ENCODE measurements at places on chromosomes 13 and 19.

DNA sequence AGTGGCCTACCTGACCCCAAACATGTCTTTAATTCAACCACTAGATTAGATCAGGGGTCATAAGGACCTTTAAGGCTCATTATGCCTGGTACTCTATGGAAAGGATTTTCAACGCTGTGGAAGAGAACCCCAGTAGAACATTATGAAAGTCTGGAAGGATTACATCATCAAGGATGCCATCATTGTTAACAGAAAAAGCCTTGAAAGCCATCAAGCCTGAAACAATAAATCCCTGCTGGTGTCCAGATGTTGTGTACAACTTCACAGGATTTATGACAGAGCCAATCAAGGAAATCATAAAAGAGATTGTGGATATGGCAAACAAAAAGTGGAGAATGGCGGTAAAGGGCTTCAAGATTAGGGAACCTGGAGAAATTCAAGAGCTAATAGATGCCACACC is 59.7 kb downstream of the NAA16 start:
- no peak for DNase-seq

DNA sequence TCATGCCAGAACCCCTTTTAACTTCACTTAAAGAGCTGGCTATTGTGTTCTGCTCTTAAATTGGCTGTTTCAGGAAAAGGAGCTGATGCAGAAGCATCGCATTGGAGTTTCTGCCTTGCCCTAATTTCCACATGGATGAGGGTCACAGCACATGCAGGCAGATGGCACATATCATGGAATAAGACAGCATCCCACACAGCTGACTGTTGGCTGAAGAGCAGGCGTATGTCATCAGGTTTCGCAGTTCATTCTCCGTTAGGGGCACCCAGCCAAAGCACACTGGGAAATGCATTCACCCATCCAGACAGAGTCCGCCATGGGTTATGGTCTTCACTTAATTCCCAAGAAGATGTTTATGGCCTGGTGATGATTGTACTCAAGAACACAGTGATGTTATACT is 572.5 kb downstream of the LIG4 start:
- DNase-seq = no peak

- DNase-seq = no peak
These were observed 126.9 kb downstream of the SPRY2 start for GRCh38 chr13:80214050-80214449.

DNA sequence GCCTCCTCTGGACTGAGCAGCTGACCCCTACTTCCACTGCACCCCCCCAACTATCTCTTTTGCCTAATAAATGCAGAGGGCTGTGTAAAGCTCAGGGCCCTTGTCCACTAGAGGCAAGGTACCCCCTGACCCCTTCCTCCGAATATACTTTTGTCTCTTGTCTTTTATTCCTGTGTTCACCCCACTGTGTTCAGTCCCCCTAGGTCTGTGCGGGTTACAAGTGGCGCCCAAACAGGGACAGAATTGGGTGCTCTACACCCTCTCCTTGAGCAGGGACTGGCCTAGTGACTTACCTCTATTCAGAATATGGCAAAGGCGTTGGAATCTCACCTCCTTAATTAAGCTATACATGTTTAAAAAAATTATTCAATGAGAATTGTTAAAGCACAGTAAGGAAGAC is 15.0 kb downstream of the ZNF350 start:
- DNase-seq = no peak

DNA sequence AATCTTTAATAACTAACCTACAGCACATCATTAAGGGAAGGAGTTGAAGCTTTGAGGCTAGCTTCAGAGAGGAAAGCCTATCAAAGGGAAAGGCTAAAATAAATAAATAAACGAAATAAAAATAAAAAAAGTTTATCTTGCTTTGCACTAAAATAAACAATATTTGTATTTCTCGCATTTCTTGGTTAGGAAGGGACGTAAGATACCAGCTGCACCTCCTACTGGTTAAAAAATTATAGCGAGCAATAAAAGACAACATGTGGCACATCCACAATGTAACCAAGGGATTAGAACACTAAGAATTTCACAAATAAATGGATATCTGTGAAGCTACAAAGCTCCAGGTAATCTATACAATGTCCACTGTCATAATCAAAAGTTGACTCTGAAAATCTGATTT is 194.5 kb downstream of the DACH1 start:
- no peak for DNase-seq

DNA sequence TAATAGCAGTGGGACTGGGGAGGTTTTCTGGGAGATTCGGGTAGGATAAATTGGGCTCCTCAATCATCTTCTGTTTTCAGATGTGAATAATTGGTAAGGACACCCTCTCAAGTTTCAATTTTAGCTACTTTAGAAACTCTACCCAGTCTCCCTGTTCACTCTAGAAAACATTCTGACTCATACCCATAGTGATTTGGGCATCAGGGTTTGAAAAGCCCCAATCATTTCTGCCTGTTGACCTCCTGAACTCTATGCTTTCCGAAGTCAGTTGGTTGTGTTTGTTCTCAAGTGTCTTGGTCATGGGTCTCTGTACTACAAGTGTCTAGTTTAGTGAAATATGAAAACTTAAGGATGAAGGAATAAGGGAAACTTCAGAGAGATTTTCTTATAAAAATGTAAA is 911.3 kb upstream of the GPC6 start:
- DNase-seq = no peak

GRCh38 chr19:41758846-41759245 is 3.5 kb downstream of the CEACAM6 start:
- DNase-seq = no peak

- DNase-seq = peak; percentile 31
These were observed 846 bp upstream of the PRKACA start for GRCh38 chr19:14118165-14119051.

- DNase-seq = peak; percentile 78
These were observed 35.8 kb upstream of the MEDAG start for GRCh38 chr13:30870049-30870884.

DNA sequence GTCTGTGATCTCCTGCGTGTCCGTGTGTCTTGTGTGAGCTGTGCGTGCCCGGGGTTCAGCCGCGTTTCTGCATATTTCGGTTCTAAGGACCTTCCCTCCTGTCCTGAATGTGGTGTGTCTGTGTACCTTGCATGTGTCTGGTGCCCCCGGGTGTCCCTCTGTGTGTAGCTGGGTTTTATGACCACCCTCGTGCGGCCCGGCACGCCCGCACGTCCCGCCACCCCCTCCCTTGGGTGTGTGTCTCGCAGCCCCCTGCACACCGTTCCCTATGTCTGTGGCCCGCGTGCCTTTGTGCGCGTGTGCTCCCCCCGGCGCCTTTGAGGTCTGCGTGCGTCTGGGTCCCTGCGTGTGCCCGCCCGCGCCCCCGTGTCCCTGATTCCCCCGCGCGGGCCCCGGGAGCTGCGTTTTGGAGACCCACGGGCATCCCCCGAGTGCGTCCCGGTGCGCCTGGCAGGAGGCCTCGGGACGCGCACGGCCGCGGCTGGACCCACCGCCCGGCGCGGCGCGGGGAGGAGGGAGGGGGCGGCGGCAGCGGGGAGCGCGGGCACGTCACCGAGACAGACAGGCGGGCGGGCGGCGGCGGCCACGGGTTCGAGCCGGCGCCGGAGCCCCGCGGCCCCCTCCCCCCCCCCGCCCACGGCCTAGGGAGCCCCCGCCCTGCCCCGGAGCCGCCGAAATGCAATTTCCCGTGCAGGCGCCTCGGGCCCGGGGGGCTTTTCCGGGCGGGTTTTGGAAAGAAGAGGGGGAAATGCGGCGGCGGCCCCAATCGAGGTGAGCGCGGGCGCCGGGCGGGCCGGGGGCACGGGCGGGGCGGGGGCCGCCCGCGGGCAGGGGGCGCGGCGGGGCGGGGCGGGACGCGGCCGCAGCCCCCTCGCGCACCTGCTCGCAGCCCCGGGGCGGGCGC is 12.0 kb upstream of the NANOS3 start:
- DNase-seq = no peak

DNA sequence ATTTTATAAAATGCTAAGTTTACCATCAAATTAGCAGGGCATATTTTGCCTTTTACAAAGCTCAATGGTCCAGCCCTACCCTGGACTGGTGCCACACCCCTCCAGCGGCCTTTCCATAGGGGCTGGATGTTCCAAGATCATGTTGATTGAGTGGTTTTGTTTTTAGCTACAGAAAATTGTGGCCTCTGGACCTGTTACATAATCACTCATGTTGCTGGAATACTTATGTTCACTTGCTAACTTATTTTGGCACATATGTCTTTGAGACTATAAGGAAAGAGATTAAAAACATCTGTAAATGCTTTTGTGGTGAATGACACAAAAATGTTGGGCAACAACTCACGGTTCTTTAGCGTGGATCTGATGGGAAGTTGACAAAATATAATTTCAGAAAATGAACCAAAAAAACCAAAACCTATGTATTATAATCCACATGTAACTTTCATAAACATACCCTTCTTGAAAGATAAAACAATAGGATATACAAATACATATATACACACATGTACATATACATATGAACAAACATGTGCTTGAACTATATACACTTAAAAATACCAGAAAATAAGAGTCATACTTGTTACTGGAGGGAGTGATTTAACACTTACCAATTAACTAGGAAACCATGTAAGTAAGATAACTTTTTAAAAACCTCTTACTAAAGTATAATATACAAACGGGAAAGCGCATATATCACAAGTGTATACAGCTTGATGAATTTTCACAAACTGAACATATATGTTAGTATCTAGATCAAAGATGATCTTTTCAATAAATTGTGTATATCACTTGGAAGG is 46.6 kb upstream of the SLC15A1 start:
- no peak for DNase-seq

DNA sequence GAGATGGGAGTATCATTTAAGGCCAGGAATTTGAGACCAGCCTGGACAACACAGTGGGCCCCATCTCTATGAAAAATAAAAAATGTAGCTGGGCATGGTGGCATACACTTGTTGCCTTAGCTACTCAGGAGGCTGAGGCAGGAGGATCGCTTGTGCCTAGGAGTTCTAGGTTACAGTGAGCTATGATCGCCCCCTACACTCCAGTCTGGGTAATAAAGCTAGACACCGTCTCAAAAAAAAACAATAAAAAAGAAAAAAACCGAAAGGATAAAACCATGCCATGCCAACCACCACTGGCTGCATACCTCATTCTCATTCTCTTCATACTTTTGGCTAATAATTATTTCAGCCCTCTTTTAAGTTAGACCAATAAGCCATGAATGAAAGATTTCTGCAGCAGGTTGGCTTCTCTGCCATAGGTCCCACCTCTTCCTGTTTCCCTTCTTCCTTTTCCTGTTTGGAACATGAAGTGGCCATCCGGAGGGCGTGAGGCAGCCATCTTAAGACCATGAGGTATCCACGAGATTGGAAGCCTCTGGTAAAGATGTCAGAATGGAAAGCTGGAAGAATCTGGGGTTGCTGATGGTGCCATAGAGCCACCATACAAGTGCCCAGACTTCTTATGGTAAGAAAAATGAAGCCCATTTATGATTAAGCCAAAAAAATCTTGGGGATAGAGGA is 171.3 kb downstream of the CACNA1A start:
- DNase-seq = no peak

DNA sequence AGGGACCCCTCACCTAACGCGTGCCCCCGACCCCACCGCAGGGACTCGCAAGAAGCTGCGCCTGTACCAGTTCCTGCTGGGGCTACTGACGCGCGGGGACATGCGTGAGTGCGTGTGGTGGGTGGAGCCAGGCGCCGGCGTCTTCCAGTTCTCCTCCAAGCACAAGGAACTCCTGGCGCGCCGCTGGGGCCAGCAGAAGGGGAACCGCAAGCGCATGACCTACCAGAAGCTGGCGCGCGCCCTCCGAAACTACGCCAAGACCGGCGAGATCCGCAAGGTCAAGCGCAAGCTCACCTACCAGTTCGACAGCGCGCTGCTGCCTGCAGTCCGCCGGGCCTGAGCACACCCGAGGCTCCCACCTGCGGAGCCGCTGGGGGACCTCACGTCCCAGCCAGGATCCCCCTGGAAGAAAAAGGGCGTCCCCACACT is 4.7 kb upstream of the MYBPC2 start:
- DNase-seq = peak; percentile 61

DNA sequence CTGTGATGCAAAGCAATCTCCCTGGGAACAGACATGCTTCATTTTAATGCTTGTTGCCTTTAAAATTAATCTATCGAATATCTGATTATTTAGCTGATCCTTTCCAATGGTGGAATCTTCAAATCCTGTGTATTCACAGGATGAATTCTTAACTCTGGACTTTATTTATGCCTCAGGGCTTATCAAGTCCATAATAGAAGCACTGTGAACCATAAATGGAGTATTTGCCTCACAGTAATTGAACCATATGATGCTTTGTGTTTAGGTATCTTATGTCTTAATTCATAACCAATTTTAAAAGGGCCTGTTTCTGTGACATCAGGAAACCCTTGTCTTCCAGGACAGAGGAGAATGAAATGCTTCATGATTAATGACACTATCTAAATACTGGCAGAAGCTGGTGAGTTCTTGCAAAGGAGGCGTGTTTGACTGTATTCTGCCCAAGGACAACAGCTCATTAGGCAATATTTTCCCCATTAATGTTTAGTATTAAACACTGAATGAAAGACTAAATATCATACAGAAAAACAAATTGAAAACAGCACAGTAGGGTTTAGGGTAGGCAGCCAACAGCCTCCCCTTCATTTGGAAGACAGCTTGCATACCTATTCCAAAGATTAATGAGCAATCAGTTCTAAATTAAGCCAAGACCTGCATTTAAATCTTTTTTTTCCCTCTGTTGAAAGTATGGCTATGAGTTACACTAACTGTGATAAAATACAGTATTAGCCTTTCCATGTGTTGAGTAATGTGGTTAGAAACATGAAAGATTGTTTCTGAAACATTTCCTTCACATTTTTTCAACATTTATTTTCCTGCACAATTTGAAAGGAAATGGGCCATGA is 709.4 kb downstream of the PCDH9 start:
- DNase-seq = no peak

GRCh38 chr19:57192077-57192420 is 749 bp downstream of the ZNF264 start:
- peak; percentile 10 for DNase-seq

- DNase-seq = no peak
These were observed 31.5 kb upstream of the SLC15A1 start for GRCh38 chr13:98783856-98784478.

DNA sequence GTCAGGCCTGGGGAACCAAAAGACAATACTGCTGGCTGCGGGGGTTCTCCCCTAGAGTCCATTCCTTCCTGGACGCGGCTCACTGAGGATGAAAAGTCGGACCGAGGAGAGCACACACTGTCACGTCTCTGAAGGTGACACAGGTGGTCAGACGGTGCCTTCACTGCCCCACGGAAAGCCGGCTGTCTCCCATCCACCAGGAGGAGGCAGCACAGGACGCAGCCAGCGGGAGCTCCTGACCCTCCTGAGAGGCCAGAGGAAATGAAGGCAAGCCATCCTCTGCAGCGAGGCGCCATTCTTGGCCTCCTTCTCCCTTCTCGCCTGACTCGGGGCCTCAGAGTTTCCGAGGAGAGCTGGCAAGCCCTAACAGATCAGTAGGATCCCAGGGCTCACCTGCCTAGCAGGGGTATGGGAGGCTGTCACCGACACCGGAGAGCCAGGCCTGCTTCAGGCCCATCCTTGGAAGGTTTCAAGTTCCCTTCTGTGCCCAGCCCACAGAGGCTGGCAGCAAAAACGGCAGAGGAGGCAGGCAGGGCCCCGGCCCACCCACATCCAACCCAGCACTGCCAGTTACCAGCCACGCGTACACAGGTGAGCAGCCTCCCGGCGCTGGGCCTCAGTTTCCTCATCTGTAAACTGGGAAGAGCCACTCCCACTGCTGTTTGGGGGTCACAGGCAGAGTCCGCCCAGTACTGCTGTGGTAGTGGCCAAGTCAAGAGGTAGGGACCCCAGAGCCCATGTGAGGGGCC is 4.5 kb downstream of the REXO1 start:
- no peak for DNase-seq

Measured in germinal center (tissue), 1 donor.